Glomerular endothelial cell (primary cell): ENCODE measurements at places on chromosomes 12 and 14. TPM values are rescaled to one million over a fixed set of nuclear protein-coding genes. Genes with fewer than 3 reads are reported as not detected.

BIN2 gene
- total RNA-seq: not detected in 2 replicates

GRCh38 chr14:23248601-23249000, 10.9 kb downstream of the RNF212B start:
- DNase-seq: no peak

- DNase-seq: no peak
Measured at GRCh38 chr12:473863-474577, 14.3 kb downstream of the B4GALNT3 start.

DNA sequence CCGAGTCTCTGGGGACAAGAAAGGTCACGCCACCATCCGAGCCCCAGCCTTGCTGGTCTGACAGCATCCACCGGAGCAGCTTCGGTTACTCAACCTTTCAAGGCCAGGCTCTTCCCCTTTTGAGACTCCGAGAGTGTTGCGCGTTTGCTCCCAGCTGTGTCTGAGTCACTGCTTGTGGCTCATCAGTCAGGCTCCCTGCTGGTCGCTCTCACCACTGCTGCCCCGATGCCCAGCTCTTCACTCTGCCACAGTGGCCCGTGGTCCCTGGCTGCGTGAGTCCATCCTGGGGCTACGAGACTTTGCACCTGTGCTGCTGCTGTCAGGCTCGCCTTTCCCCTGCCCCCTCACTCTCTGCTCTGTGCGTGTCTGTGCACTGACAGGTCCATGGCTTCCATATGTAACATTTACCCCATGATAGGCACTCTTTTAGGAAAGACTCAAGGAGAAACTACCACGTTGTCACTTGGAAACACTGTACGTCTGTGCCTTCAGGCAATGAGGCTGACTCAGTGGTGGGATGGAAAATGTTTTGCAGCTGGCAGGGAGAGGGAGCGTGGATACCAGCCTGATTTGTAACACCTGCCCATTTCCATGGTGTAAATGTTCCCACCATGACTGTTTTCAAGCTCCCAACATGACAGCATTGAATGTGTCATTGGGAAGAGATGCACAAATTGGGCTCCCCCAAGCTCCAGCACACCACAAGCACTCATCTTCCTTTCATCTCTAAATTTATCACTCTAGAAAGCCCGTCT, 350.7 kb downstream of the TMEM132D start:
- DNase-seq: no peak

DNA sequence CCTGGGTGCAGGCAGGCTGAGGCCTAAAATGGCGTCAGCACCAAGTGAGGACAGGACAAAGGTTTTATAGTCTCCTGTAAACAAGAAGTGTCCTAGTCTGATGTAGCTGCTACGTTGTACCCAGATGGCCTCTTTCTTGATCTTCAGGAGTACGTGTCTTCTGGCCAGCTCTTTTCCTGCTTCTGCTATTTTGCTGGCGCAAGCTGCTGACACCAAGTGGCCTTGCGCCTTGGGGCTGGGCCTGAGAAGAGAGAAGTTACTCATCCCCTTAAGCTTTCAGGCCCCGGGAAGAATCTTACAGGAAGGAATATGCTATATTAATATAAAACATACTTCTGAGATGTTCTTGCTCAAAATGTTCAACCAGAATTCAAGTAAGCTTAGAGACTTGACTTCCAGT, 605.2 kb downstream of the GALC start:
- no peak for DNase-seq
